ENCODE measurements at places on chromosomes 13 and 19.

GRCh38 chr19:45560686-45561085, 23.9 kb downstream of the OPA3 start:
- no peak for DNase-seq

DNA sequence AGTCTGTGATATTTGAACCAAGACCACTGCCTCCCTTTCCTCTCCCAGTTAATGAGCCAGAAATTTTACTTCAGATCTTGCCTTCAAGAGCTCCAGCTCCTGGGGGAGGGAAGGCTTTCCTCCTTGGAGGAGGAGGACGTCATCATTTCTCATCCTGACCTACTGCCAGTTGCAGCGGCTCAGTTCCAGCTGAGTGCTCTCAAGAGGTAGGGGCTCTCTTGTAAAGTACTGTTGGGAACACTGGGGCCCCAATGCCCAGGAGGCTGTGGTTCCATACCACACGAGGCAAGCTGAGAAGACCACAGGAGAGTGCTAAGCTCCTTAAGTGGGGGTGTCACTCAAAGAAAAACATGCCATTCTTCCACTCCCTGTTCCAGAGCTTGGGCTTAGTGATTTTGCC, 36.2 kb downstream of the METTL21C start:
- no peak for DNase-seq

DNA sequence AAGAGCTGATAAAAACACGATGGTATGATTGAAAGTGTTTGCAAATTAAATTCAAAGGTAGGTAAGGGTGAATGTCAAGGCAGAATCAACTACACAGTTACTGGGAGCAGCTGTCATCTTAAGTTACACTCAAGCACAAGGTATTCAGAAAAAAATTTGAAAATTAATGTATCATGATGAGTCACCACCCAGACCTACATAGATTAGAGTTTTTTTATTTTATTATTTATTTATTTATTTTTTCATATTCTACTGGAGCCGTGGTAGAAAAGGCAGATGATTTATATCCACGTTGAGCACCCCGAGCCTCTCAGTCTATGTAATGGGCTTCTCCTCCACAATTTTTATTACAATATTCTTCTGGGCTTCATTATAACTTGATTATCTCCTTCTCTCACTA, 728.9 kb upstream of the ARGLU1 start:
- no peak for DNase-seq

- no peak for DNase-seq
Measured at GRCh38 chr19:3266792-3267514, 42.5 kb downstream of the CELF5 start.

GRCh38 chr19:2325281-2326046, 2.9 kb downstream of the LSM7 start:
- DNase-seq = no peak

- DNase-seq = no peak
Measured at GRCh38 chr19:641702-642101, 2.0 kb downstream of the FGF22 start.

DNA sequence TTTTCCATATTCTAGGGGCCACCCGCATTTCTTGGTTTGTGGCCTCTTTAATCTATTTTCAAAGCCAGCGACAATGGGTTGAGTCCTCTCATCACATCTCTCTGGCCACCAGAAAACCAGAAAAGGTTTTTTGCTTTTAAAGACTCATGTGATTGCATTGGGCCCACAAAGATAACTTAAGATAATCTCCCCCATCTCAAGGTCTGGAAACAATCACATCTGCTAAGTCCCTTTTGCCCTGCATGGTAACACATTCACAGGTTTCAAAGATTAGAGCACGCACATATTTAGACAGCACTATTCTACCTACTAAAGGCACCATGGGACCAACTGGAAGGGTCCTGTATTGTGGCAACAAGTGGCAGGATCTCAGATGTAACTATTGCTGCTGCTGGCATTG, 147.0 kb upstream of the MIR17HG start:
- no peak for DNase-seq

GRCh38 chr13:112903606-112904195, 65.3 kb upstream of the MCF2L start:
- DNase-seq = no peak

GRCh38 chr19:4369109-4369887, 25.9 kb downstream of the MPND start:
- peak; percentile 82 for DNase-seq

DNA sequence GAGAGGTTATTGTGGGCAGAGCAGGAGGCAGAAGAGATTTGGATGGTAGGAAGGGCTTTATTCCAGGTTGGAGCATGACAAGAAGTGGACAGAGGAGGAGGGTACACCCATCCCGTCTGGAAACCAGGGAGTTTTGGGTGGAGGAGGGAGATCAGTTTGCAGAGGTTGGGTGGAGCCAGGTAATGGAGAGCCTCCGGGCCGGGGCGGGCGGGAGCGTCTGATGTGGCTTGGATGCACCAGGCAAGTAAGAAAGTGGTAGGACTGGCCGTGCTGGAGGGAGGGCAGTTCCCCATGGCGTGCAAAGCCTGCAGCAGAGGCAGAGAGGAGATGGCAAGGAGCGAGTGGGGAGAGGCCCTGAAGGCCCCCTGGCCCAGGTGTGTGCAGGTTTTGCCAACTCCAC, 10.9 kb downstream of the IGFLR1 start:
- no peak for DNase-seq

- DNase-seq = no peak
Measured at GRCh38 chr13:87666831-87667230, 4.3 kb upstream of the SLITRK5 start.

DNA sequence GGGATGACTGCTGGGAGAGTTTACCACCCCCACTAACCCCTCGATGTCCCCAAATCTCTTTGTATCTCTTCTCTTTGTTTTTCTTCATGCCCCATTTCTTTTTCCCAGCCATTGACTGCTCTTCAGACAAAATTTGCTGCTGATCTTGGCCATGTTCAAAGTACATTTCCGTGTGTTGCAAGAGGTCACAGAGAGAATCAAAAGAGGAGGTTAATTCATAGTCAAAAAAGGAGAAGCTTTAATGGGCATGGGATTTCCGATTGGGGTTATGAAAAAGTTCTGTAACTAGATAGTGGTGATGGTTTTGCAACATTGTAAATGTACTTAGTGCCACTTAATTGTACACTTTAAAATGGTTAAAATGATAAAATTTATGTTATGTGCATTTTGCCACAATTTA, 121.1 kb downstream of the FLT1 start:
- DNase-seq = no peak

- no peak for DNase-seq
Measured at GRCh38 chr13:60164234-60164889, 634 bp upstream of the DIAPH3 start.

DNA sequence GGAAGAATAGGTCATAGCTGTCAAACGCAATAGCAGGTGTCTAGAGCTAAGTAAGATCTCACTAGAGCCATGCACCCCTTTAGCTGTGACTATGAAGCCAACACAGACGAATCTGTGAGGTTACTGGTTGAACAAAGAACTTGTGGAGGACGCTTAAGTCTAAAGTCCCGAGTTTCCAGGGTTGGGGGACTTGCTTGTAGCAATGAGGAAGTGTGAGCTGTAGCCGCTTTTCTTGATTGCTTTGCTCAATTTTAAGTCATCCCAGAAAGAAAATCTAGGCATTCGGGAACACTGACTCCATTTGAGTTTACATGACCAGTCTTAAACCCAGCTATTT, 1.6 kb downstream of the GPC5 start:
- DNase-seq = no peak

DNA sequence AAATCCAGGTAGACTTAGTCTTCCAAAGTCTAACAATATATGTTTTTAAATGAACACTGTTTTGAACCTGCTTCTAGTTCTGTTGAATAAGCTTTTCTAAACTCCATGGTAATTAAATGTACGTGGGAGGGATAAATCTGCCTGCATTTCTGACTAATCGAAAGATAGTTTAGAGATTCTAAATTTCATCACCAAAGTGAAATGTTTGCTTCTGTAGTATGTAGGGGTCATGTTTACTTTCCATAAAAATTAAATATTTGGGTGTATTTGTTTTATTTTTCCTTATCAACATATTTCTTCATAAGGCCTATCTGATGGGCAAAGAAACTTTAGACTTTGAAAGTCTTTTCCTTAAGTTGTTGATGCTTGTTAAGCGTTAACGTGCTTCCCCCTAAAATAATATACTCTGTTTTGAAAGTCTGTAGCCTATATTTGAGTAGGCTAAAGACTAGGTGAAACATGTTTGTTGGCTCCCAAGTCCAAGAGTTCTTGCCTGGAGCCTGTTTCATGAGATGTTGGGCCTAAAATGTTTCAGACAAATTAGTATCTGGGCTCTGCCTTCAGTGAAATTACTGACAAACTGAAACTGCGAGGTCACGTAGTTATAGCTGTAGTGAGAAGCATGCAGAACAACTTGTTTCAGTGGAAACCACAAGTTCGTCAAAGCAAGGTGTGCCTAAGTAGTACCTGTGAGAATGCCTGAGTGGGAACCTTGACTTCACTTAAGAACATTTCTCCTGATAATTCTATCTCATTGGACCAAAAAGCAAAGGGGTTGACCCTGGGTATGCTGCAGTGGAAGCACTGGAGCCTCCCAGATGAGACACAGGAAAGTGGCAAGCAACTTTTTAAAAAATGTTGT, 126.2 kb downstream of the LMO7 start:
- DNase-seq = peak; percentile 31

GRCh38 chr19:37989855-37990254, 82.8 kb downstream of the SIPA1L3 start:
- no peak for DNase-seq

DNA sequence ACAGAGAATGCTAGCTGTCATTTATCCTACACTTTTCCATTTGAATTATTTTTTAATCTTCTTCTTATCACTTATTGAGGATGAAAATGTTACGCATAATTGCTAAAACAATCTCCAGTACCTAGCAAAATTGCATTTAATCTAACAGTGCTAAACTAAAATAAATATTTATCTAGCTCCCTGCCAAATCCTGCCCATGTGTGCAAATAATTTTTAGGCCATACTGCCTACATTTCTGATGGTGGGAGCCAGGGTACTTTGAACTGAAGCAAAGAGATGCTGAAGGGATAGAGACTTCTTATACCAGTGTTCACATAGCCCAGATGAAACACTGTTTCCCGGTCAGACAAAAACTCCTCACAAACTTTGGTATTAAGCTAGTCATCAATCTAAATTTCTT, 1268.7 kb upstream of the PCDH20 start:
- no peak for DNase-seq

DNA sequence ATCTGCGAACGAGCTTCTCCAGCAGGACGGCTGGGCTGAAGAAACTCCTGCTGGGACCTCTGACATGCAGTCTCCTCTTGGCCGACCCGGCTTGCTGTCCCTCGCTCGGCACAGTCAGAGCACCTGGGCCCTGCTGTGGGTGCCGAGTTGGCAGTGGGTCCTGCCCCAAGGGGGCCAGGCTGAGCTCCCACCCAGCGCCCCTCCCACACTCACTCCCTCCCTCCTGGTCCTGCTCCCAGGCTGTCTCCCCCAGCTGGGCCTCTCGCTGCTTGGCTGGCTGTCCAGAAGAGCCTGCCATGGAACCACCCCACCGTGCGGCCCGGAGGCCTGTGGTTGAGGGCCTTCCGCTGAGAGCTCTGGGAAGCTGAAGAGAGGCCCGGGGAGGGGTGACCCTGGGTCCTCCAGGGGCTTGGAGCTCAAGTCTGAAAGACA, 6.0 kb downstream of the AKT2 start:
- DNase-seq = no peak

- DNase-seq = no peak
Measured at GRCh38 chr19:601790-602189, 12.1 kb downstream of the HCN2 start.

DNA sequence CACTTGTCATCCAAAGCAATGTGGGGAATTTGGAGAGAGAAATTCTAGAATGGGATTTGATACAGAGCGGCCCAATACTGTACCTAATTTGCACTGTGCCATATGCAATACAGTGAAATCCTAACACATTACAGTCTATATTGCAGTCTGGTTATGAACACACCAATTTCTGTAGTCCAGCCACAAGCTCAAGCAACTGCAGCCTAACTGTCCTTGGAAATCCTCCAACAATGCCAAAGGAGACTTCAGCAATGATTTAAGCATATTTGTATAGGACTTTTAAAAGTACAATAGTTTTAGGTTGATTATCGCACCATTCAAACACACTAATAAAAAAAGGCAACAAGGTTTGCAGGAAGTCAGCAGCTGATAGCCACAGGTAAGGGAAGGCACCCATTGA, 17.3 kb downstream of the DIAPH3 start:
- no peak for DNase-seq

DNA sequence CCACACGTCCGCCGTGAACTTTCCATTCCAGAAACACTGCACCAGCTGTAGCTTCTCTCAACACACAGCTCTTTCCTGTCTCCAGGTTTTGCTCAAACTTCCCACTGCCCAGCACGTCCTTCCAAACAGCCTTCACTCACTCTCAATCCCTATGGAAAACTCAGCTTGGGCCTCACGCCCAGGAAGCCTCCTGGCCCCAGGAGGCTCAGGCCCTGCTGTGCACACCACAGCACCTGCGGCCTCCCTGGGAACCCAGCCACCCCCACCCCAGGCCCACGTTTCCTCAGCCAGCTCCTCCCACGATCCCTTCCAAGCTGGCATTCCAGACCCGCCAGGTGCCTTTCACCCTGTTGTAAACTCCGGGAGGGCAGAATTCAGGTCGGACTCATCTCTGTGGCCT, 35.2 kb downstream of the C13orf46 start:
- DNase-seq = no peak

GRCh38 chr13:47696674-47697073, 304.4 kb downstream of the SUCLA2 start:
- DNase-seq = no peak

DNA sequence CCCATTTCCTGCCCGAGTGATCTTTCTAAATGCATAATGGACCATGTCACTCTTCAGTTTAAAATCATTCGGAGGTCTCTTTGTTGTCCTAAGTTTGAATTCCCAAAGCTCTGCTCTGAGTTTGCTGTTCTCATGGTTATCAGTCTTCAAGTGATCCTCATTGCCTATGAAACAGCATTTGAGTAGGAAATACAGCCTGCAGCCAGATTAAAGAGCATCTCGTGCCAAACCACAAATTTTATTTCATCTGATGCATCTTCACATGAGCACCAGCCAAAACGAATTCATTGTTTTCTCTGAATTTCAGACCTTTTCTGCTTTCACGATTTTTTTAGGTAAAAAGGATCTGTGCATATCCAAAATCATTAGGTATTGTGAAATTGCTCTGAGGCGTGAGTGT, 299.6 kb downstream of the TDRD3 start:
- DNase-seq = no peak

- DNase-seq = no peak
Measured at GRCh38 chr13:95564733-95565291, 12.3 kb downstream of the CLDN10 start.

GRCh38 chr19:53571339-53571738, 33.4 kb downstream of the ZNF331 start:
- DNase-seq = no peak

DNA sequence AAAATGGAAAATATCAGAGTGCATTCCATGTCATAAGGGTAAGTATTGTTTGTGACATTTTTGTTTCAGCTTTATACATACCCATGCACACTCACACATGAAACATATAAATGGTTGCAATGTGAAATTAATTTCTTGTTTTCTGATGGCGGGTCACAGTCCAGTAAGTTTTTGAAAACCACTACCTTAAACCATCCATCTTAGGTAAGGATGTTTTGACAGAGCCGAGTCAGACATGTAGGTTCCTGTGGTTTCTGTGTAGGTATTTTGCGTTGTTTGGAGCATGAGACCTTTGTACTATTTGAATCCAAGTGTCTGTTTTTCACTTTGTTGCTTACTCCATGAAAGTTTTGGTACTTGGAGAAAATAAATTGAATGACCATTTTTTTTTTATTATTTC, 121.7 kb downstream of the B3GLCT start:
- no peak for DNase-seq
